ENCODE measurements at places on chromosomes 3 and 15. TPM values are rescaled to one million over a fixed set of nuclear protein-coding genes. Genes with fewer than 3 reads are reported as not detected.
A peak's percentile ranks its signal among the peaks of the same experiment; 100 is the strongest.

DNA sequence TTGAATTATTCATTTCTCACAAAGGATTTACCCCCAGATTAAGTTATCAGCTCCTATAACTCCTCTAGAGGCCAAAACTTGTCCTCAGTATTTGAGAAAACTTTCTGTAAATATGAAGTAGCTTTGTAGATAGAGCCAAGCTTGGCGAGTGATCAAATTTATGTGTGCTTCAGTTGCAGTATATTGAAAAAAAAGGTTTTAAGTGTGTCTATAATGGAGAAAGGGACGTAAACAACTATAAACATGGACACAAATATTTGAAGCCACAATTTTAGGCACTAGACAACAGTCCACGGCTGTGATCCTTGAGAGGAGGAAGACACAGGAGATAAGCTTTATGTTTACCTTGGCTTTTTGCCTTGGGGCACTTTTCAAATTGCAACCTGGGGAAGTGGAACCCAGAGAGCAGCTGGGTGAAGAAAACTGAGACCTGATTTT lies 118.7 kb downstream of the THRB start:
- H3K4me1 ChIP-seq: peaks cover 3% of the 10 kb centered on the region
- H3K27me3 ChIP-seq: no peaks in the 10 kb centered on the region

GRCh38 chr15:81612631-81613030 lies 238.6 kb upstream of the TMC3 start:
- no peaks in the 10 kb centered on the region for H3K27me3 ChIP-seq
- H3K4me3 ChIP-seq: no peak overlapping the region
- DNase-seq: no peak
- H3K36me3 ChIP-seq: no peaks in the 10 kb centered on the region

DNA sequence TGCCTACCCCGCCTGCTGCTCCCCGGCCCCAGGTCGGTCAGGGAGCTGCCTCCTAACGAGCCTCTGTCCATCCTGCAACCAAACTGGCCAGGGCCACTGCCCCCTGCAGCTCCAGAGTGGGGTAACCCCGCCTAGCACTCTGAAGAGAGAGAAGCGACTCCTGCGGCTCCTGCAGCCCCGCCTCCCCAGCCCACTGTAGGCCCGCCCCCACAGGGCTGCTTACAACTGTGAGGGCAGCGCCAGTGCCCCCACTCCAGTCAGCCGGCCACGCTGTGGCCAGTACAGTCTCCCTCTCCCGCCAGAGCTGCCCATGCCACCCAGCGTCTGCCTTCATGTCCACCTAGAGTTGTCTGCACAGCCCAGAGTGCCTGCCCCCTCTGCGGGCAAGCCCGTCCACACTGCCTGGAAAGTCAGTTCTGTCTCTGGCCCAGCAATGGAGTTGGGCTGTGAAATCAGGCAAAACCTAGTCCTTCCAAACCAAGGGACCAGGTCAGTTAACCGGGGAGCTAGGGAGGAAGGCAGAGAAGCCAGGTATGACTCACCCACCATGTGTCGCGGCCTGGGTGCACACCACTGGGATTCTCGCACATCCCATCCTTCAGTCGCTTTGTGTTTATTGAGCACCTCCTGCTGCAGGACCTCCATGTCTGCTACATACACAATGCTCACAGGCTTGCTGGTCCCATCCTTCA lies 2.4 kb downstream of the UCN2 start:
- no peak overlapping the region for H3K27ac ChIP-seq
- H3K4me3 ChIP-seq: no peak overlapping the region
- DNase-seq: peak; percentile 54
- no peaks in the 10 kb centered on the region for H3K27me3 ChIP-seq
- no peaks in the 10 kb centered on the region for H3K36me3 ChIP-seq

DNA sequence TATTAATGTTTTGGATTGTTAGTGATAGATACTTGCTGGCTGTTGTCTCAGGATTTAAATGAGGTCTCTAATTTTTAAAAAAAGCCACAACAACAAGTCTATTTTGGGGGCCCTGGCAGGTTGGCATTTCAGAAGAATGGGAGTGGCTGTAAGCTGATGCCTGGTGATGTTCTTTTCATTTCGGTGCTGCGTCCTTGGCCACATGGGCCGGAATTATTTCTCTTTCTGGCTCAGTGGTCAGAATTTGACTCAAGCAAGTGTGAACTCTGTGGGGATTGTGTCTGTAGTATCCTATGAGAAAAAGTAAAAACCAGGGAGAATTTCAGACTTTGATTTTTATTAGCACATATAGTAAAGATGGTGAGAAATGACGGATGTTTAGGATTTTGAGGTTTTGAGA lies 203.0 kb downstream of the AKAP13 start:
- peak overlapping the region; percentile 52 for H3K4me3 ChIP-seq
- H3K27ac ChIP-seq: peak overlapping the region; percentile 89
- no peaks in the 10 kb centered on the region for H3K27me3 ChIP-seq
- no peak for DNase-seq
- H3K4me1 ChIP-seq: peaks cover 24% of the 10 kb centered on the region

DNA sequence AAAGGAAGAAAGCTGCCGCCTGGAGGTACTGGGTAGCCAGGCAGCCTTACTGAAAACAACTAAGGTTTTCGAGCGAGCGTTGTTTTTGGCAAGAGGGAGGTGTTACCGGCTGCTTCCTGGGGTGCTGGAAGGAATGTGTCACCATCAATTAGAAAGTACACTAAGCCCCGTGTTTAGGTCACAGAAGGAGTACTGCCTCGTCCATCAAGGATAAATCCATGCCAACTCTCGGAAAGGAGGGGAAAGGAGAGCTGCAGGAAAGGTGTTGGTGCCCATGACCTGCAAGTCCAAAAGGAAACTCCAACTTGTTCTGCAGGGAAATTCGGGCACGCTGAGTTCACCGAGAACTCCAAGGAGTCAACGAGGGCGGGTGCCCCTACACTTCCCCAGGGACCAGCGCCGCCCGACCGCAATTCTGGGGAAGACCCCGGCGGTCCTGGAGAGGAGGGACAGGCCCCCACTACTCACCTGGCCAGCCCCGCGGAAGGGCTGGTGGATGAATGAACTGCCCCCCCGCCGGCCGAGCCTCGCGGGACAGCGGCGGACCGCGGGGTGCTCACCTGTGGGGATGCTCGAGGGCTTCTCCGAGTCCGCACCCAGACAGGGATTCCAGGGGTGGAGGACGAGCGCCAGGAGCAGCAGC lies 542 bp downstream of the PLOD2 start:
- H3K27ac ChIP-seq: peak overlapping the region; percentile 95
- H3K4me3 ChIP-seq: peak overlapping the region; percentile 79
- no peaks in the 10 kb centered on the region for H3K36me3 ChIP-seq
- H3K27me3 ChIP-seq: no peaks in the 10 kb centered on the region

DNA sequence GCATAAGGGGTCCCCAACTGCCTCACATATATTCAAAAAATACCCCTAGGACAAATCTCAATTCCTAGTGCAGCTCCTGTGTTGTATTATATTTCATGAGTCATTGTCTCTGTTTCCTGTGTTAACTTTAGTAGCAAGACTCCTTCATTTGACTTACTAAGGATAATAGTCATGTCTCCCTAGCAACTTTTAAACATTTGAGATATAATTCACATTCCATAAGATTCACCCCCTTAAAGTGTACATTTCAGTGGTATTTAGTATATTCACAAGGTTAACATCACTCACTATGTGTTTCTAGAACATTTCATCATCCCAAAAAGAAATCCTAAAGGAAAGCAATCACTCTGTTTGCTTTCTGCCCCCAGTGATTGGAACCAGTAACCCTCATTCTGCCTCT lies 121.3 kb upstream of the WNT7A start:
- no peaks in the 10 kb centered on the region for H3K36me3 ChIP-seq
- DNase-seq: no peak
- no peaks in the 10 kb centered on the region for H3K27me3 ChIP-seq
- H3K4me3 ChIP-seq: no peak overlapping the region
- H3K4me1 ChIP-seq: no peaks in the 10 kb centered on the region
- no peak overlapping the region for H3K27ac ChIP-seq

The TGM4 gene
- total RNA-seq: not detected

DNA sequence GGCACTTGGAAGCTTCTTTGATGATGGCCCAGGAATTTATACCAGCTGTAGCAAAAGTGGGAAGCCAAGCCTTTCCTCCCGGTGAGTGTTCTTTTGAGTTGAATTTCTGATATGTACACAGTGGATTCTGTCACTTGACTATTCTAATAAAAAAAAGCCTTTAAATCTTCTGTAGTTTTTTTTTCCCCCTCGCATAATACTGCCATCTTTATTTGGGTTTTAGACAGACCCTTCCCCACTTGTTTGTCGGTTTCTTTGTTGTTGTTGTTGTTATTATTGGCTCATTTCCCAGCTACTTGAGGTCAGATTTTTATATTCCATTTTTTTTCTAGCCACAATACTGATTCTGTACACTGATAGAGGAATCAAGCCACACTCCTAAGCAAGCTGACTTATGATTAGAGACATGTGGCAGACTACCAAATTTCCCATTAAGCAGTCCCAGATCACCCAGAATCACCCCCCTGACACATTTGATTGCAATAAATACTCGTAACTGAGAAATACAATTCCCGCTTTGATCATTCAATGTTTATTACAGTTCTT lies 122.4 kb upstream of the IL12A start:
- H3K36me3 ChIP-seq: no peaks in the 10 kb centered on the region
- no peak overlapping the region for H3K4me3 ChIP-seq
- no peak overlapping the region for H3K27ac ChIP-seq
- no peaks in the 10 kb centered on the region for H3K27me3 ChIP-seq

The SLC9C1 gene
- total RNA-seq: not detected

DNA sequence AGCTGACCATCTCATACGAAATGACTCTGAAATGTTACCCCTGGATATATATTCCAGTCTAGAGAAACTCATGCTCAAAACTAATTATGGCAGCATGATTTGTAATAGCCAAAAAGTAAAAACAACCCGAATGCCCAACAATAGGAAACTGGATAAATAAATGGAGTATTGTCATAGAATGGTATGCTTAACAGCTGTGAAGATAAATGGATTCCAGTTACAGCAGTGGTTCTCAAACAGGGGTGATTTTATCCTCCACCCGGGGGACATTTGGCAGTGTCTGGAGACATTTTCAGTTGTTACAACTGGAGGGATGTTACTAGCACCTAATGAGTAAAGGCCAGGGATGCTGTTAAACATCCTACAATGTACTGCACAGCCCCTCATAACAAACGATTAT lies 52.3 kb upstream of the PIAS1 start:
- no peak overlapping the region for H3K4me3 ChIP-seq
- H3K4me1 ChIP-seq: no peaks in the 10 kb centered on the region
- no peaks in the 10 kb centered on the region for H3K36me3 ChIP-seq
- no peak for DNase-seq
- no peaks in the 10 kb centered on the region for H3K27me3 ChIP-seq

- no peaks in the 10 kb centered on the region for H3K36me3 ChIP-seq
- DNase-seq: peak; percentile 74
- H3K4me1 ChIP-seq: peaks cover 3% of the 10 kb centered on the region
- peak overlapping the region; percentile 43 for H3K27ac ChIP-seq
These were observed 315.7 kb upstream of the PROK2 start for GRCh38 chr3:72100601-72101187.

GRCh38 chr3:33537133-33537532 lies 96.9 kb upstream of the UBP1 start:
- peaks cover 15% of the 10 kb centered on the region for H3K36me3 ChIP-seq
- DNase-seq: no peak
- no peak overlapping the region for H3K4me3 ChIP-seq
- no peak overlapping the region for H3K27ac ChIP-seq
- no peaks in the 10 kb centered on the region for H3K4me1 ChIP-seq
- no peaks in the 10 kb centered on the region for H3K27me3 ChIP-seq

GRCh38 chr3:45224824-45225464 lies 1.1 kb downstream of the TMEM158 start:
- peaks cover 6% of the 10 kb centered on the region for H3K27me3 ChIP-seq
- peak overlapping the region; percentile 41 for H3K4me3 ChIP-seq
- H3K36me3 ChIP-seq: no peaks in the 10 kb centered on the region

GRCh38 chr3:35674451-35675109 lies 35.3 kb downstream of the ARPP21 start:
- H3K36me3 ChIP-seq: no peaks in the 10 kb centered on the region
- H3K27me3 ChIP-seq: no peaks in the 10 kb centered on the region
- H3K27ac ChIP-seq: no peak overlapping the region
- DNase-seq: no peak
- no peak overlapping the region for H3K4me3 ChIP-seq
- peaks cover 11% of the 10 kb centered on the region for H3K4me1 ChIP-seq

GRCh38 chr3:28816017-28816416 lies 464.9 kb upstream of the RBMS3 start:
- DNase-seq: no peak
- no peak overlapping the region for H3K4me3 ChIP-seq
- H3K27ac ChIP-seq: no peak overlapping the region
- no peaks in the 10 kb centered on the region for H3K36me3 ChIP-seq
- H3K4me1 ChIP-seq: no peaks in the 10 kb centered on the region

GRCh38 chr3:185807445-185808068 lies 17.3 kb downstream of the IGF2BP2 start:
- no peaks in the 10 kb centered on the region for H3K36me3 ChIP-seq
- H3K4me1 ChIP-seq: no peaks in the 10 kb centered on the region
- no peak overlapping the region for H3K4me3 ChIP-seq
- no peak for DNase-seq
- no peak overlapping the region for H3K27ac ChIP-seq
- H3K27me3 ChIP-seq: peaks cover 3% of the 10 kb centered on the region

DNA sequence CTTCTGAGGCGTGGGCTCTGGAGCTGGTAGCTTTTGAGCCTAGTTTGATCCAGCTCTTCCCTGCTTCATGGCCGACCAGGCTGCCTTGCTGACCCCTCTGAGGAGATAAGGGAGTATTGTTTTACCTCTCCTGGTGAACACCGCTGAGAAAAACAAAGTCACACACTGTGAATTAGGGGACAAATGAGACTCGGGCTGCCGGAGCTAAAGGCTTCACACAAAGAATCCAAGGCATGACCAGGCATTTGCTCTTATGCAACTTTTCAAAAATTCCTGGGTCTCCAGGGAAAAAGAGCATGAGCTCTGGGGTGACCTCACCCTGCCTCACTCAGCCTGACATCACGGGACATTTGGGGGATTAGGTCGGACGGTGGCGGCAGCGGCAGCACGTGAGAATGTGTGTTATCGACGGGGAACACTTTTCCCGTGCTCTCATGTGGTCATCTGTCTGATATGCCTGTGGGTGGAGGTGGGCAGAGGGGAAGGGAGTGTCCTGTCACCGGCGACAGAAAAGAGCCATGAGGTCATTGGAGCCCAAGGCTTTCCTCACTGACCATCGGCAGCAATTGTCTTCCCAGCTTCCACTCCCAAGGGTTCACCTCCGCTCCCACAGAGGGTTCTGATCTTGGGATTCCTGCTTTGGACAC lies 61.0 kb downstream of the TMEM44 start:
- no peak overlapping the region for H3K4me3 ChIP-seq
- no peak overlapping the region for H3K27ac ChIP-seq
- DNase-seq: peak; percentile 47

DNA sequence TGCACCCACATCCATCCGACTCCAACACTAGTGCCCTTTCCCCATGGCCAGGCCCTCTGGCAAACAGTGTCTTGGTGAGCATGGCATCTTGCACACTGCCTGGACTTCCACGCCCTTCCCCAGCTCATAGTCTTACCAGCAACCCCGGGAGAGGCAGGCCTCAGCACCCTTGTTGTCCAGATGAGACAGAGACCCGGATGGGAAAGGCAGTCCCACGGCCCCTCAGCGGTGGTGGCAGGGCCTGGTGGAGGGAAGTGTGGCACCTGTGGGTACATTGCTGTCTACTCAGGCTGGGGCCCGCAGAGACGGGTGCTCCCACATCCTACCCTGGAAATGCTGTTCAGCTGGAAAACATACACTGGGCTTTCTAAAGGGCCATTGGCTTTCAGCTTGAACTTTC lies 28.4 kb downstream of the HDAC11 start:
- no peaks in the 10 kb centered on the region for H3K27me3 ChIP-seq
- no peak for DNase-seq
